ENCODE measurements at places on chromosomes 2 and 18. TPM values are rescaled to one million over a fixed set of nuclear protein-coding genes. Genes with fewer than 3 reads are reported as not detected.
A peak's percentile ranks its signal among the peaks of the same experiment; 100 is the strongest.

SP140 gene
- 2.7 TPM for total RNA-seq

ARL6IP6 gene
- 19.1 TPM for total RNA-seq

DNA sequence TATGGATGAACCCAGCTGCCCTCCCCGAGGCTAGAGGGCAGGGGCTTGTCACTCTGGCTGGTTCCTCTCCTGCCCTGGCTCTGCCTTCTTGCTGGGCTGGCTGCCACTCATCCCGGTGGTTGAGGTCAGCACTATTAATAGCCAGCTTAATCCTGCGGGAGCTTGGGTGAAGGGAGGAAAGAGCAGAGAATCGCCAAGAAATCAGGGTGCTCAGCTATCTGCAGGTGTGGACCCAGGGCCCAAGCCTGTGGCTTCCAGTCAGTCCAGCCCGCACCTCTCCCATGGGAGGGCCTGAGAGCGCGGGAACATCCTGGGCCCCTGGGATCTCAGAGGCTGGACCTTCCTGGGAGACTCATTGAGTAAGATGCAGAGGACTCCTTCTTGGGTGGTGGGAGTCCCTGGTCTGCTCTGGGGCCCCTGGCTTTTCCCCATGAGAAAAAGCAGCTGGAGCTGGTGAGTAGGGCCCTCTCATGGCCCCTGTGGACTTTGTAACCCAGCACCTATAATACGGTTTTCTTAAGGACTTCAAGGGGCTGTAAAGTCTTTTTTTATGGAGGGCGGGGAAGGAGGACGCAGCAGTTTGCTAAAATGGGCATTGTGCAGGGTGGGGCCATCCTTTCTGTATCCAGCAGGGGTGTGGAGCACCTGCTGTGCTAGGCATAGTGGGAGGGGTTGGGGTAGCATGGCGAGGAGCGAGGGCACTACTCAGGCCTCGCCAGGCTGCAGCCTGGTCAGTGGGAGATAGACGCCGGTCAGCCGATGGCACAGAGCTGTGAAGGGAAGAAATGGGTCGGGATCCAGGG, 27.4 kb upstream of the CNNM3 start:
- DNase-seq: no peak

DNA sequence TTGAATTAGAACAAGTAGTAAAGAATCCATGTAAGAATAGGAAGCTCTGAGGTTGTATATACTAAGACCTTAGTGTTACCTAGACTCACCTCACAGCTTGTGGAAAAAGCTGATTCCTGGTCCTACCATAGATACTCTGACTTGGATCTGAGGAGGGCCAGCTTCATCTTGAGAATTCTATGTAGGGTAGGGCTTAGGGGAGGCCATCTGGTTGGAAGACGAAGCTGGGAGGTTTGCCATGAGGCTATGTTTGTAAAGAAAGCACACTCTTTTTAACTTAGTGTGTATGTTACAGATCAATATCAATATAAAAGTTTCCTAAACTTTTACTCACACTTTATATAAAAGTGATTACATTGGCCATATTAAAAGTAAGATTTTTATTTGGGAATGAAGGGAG, 77.1 kb upstream of the GALNT5 start:
- DNase-seq: no peak

- no peak for DNase-seq
Observed at GRCh38 chr18:67513280-67513679, 3.2 kb downstream of the DSEL start.

DNA sequence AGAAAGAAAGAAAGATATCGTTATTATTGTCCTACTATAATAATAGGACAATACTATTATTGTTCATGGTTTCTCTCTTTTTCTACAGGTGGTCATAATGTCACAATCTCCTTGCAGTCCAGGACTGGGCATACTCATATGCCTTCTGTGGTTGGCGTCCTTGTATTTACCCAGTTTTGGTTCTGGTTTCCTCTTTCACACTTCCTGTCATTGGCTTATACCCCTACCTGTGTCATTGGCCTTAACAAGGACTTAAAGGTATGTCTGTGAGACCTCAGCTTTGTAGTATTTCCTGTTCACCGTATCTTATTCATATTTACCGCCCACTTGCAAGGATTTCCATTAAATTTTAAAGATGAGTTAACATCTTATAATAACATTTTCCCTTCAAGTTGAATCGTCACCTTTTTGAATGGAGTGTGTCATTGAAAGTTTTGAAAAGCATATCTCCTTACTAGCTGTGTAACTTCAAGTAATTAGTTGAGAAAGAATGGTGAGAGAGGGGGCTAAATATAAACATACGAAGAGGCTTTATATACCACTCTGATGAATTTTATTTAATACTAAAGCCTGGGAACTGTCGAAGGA, 36.5 kb upstream of the HTR2B start:
- no peak for DNase-seq

- no peak for DNase-seq
Observed at GRCh38 chr2:43332653-43333052, 106.2 kb upstream of the ZFP36L2 start.

DNA sequence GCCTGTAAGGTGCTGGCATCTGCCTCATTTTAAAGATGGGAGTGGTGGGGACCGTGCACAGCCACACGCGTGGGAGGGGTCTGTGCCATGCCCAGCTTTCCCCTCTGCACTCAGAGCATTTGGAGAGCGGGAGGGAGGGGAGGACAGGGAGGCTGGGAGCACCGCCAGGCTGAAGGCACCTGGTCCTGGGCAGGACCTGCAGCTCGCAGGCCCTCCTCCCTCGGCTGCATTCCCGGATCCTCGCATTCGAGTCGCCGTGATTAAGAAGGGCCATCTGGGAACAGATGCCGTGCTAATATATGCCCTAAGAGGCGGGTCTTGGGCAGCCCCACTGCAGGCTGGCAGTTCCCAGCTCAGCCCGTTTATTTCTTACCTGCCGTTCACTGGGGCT, 84.0 kb downstream of the PTGR3 start:
- DNase-seq: peak; percentile 29

GRCh38 chr2:128619471-128620325, 301.0 kb upstream of the HS6ST1 start:
- no peak for DNase-seq

DNA sequence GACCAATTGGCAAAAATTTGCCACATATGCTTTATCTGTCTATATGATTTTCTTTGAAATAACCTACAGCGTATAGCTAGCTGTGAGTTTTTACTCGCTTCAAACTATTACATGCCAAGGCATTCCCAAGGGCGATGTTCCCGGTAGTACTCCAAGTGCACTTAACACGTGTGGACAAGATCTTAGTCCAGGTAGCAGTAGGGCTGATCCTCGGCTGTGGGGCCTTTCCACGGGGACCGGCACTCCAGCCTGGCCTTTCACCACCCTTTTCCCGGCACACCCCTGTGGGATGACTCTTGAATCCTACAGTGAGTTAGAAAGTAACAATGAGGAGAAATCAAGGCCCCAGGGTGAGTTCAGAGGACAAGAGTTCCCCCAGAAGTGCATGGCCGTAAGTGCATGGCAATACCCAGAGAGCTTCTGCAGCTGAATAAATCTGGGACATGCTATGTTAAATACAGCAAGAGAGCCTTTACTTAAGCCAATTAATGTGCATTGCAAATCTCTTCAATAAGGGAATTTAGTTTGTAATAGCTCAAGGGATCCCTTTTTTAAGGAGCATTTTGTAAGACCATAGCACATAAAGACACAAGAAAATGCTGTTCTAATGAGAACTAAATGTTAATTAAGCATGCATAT, 26.4 kb downstream of the CHMP1B start:
- DNase-seq: no peak

All from ureter (tissue), 1 donor.